ENCODE measurements at places on chromosomes 5 and 9.

GRCh38 chr5:36755342-36755741, 121.2 kb upstream of the NIPBL start:
- DNase-seq, result no peak

- DNase-seq, result no peak
These were observed 122.5 kb downstream of the LMNB1 start for GRCh38 chr5:126899476-126899875.

DNA sequence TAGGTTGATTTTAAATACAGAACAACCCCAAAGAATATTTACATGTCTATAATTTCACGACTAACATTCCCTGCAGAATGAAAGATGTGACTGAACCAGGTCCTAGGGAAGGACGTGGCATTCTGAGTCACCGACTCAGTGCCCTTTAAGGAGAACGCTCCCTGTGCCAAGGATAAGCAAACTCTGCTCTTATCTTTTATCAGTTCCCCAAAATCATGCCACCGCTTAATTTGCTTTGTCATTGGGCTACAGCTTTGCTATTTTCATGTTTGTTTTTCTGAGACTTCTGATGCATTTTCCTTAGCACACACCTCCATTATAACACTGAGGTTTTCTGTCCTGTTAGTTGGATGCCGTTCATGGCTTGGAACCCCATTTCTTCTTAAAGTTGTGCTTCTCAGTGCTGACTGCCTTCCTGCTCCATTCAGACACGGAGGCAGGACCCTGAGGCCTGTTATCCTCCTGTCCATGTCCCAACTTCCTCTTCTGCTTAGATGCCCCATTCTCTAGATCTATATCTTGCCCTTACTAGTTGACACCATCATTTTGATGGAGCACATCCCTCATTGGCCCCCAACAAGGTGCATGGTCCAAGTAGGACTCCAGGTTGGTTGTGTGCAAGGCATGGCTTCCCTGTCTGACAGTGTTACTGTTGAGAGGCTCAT, 11.2 kb upstream of the SEMA4D start:
- no peak for DNase-seq

GRCh38 chr9:31700252-31701045, 684.0 kb upstream of the ACO1 start:
- DNase-seq, result no peak
